ENCODE measurements at places on chromosomes 6 and 20.

- DNase-seq = no peak
These were observed 116.3 kb downstream of the KHDC1L start for GRCh38 chr6:73108949-73109348.

GRCh38 chr6:55069132-55069781 lies 105.1 kb upstream of the HCRTR2 start:
- no peak for DNase-seq

- no peak for DNase-seq
These were observed 107.8 kb downstream of the COL19A1 start for GRCh38 chr6:69974193-69974592.

DNA sequence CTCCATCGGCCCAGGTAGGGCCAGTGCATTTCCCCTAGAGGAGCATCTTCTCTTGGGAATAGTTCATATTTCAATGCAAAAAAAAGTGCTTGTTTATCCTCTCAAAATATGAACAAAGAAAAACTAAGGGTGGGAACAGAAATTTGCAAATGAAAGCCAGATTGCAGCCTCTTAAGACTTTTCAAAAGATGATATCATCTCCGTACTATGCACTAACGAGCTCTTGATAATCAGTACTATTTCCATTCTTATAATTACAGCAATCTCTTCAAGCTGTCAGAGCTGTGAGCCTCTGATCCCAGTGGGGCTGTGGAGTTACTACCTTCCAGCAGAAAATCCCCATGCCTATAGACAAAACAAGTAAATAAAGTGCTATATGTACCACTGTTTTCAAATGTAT lies 77.1 kb downstream of the SOD2 start:
- DNase-seq = no peak

DNA sequence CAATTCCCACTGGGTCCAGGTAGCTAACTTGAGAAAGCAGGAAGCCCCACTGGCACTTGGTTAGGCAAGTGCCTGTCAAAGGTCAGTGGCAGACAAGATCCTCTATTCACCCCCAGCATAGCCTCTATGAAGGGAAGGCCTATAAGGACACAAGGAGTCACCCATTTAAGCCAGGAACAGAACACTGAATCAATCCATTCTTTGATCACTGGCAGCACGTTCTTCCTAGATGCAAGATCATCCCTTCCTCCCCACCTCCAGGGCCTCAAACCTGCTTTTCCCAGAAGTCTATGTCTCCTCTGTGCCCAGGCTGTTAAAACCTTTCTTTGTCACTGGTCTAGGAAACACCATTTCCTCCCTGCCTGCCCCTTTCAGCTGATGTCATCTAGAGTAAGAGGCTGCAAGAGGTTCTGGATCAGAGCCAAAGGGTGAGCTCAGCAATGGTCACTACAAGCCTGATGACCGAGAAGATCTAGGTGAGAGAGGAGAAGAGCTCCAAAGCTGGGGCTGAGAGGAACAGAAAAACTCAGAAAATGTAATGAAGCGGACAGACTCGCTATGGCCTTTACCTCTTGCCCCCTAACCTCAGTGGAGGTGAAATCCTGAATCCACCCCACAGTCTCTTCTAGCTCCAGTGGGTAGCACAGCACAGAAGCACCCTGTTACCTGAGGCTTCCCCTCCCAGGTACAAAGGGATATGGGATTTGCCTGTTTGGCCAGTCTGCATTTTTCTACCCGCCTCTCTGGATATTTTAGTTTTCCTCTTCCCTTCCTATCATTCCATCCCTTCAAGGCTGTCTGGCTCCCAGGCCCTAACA lies 1.8 kb downstream of the GTPBP2 start:
- DNase-seq = no peak
